ENCODE measurements at places on chromosomes 4 and X.

- DNase-seq, result no peak
These were observed 3.0 kb upstream of the LAGE3 start for GRCh38 chrX:154481911-154482601.

GRCh38 chr4:105894660-105895582 is at the start of gene NPNT:
TSS of gene NPNT (plus strand) at chr4:105895471. CDS start at chr4:105895653, 182 bp downstream.
- DNase-seq, result peak; percentile 67

- DNase-seq, result no peak
These were observed 101.6 kb downstream of the FAM193A start for GRCh38 chr4:2637956-2638552.

DNA sequence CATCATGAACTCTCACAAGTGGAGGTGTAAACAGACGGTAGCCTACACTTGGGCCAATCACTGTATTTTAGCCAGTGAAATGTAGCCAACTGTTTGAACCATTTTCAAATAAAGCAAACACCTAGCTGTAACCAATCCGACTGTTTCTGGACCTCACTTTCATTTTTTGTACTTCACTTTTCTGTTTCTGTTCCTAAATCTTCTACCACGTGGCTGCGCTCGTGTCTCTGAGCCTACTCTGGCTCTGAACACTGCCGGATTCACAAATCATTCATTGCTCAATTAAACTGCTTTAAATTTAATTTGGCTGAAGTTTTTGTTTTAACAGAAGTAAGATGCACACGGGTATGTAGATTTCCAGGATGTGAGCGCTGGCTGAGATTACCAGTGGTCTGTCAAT is 319.1 kb downstream of the RAPGEF2 start:
- no peak for DNase-seq

DNA sequence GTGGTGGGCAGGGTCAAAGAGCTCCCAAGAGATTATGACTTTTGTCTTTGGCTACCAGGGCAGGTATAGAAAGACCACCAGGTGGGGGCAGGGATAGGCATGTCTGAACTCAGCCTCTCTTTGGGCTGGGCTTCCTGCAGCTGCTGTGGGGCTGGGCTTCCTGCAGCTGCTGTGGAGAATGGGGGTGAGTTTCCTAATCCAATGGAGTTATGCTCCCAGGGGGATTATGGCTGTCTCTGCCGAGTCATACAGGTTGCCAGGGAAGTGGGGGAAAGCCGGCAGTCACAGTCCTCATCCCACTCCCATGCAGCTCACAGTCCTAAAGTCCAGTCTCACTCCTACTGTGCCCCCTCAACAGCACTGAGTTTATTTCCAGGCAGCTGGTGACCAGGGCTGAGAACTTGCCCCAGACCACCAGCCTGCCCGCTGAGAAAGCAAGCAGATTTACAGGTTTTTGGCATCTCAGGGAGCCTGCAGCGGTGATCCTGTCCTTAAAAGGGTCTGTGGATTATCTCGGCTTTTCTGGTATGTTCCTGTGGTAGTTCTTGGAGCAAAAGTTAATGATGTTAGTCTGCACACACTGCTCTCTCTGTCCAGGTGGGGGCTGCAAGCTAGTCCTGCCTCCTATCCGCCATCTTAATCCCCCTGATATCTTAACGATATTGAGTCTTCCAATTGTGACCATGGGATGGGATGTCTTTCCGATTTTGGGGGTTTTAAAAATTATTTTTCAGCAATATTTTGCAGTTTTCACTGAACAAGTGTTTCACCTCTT is 133.4 kb downstream of the RTL9 start:
- DNase-seq, result no peak

DNA sequence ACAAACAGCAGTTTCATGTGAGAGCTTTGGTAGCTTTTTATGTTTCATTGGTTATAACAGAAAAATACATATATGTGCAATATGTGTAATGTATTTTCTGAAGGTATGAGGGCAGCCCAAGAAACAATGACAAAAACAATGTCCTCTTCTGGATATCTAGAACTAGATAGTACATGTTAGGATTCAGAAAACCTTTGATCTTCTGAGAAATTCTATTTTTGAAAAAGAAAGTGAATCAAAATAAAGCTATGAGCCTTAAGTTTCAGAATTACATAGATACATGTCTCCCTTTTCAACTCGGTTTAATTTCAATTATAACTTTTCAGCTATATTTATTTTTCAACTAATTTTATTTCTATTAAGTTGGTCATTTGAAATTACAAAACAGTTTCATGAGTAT is 131.9 kb downstream of the REELD1 start:
- DNase-seq, result no peak

GRCh38 chr4:146439437-146439836 is 82.3 kb downstream of the SLC10A7 start:
- no peak for DNase-seq

- DNase-seq, result no peak
These were observed 2204.5 kb downstream of the ARAP2 start for GRCh38 chr4:34039766-34040165.

DNA sequence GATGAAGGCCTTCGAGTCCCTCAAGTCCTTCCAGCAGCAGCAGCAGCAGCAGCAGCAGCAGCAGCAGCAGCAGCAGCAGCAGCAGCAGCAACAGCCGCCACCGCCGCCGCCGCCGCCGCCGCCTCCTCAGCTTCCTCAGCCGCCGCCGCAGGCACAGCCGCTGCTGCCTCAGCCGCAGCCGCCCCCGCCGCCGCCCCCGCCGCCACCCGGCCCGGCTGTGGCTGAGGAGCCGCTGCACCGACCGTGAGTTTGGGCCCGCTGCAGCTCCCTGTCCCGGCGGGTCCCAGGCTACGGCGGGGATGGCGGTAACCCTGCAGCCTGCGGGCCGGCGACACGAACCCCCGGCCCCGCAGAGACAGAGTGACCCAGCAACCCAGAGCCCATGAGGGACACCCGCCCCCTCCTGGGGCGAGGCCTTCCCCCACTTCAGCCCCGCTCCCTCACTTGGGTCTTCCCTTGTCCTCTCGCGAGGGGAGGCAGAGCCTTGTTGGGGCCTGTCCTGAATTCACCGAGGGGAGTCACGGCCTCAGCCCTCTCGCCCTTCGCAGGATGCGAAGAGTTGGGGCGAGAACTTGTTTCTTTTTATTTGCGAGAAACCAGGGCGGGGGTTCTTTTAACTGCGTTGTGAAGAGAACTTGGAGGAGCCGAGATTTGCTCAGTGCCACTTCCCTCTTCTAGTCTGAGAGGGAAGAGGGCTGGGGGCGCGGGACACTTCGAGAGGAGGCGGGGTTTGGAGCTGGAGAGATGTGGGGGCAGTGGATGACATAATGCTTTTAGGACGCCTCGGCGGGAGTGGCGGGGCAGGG is 568 bp downstream of the HTT start:
- DNase-seq, result peak; percentile 89

GRCh38 chr4:76470532-76470931 is 35.5 kb downstream of the SHROOM3 start:
- no peak for DNase-seq

GRCh38 chr4:138028923-138029322 is 213.2 kb downstream of the SLC7A11 start:
- DNase-seq, result no peak

DNA sequence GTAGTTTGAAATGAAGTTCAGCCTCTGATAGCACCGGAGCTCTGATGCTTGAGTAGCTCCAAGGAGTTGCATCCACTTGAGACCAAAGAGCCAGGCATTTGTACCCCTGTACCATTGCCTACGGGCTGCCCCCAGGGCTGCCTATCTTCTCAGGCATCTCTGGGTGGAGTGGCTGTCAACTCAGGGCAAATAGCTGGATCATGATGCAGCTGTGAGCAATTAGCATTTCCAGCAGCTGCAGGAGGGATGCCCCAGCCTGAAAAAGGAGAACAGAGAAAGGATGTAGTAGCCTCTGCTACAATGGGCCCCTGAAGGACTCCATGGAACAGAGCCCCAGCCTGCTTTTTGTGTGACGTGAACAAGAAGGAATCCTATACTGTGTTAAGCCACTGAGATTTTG is 492.6 kb downstream of the BCOR start:
- peak; percentile 57 for DNase-seq

All from eye (tissue), 1 donor.